Hematopoietic multipotent progenitor cell treated with erythropoietin and hydrocortisone succinate and interleukin-3 and kit ligand, for 6 days (in vitro differentiated cells): ENCODE measurements at places on chromosomes 1 and 21.

DNA sequence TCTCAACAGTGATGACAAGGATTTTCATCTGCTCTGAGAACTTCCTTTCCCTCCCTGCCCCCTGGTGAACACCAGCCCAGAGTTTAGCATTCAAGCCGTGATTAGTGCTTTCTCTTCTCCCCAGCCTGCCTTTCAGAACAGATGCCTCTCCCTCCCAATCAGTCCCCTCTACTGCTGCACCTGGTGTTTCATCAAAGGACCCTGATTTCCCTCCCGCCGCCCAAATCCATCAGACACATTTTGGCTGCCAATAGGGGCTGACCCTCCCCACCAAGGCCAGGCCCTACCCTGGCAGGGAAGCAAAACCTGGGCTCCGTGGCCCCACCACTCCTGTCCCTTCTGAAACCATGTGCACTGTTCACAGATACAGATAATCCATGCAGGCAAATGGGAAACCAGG, 34.0 kb upstream of the KLHDC7A start:
- no peak for DNase-seq

DNA sequence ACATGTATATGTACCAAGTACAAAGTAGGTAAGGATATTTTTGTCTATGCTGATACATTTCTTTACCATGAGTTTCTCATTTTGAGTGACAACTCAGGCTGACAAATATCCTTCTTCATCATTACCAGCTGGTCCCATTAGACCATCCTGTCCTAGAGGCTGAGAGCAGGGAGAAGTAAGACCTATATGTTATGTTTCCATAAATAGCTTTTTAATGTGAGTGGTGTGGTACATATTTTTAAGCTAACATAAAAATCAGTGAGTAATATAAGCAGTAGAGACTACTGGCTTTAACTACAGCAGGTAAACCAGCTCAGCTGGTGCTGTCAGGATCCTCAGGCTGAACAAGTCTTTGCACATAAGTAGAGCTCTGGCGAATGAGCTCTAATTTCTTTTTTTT, 62.4 kb downstream of the CLEC20A start:
- no peak for DNase-seq

DNA sequence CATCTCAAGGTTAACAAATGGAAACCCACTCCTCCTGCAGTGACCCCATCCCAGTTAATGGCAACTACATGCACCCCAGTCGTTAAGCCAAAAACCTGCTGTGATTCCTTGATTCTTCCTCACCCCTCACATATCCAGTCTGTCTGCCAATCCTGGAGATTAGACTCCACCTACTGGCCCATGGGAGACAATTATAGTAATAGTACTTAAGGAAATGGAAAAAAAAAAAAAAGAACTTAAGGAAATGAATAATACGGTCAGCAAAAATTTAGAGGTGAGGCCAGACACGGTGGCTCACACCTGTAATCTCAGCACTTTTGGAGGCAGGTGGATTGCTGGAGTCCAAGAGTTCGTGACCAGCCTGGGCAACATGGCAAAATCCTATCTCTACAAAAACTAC, 7.0 kb downstream of the NOL9 start:
- DNase-seq, result no peak

GRCh38 chr1:214901718-214902117, 180.8 kb upstream of the KCNK2 start:
- no peak for DNase-seq

GRCh38 chr1:17635276-17635675, 95.8 kb downstream of the ARHGEF10L start:
- DNase-seq, result no peak
